Activated CD8-positive, alpha-beta memory T cell treated with anti-CD3 and anti-CD28 coated beads for 4 hours (primary cell): ENCODE measurements at places on chromosomes 3 and 15.

GRCh38 chr15:44736181-44736765 lies at the start of gene TRIM69:
TRIM69 (plus strand) TSS chr15:44736528; CDS start chr15:44736705, 177 bp downstream.
- DNase-seq, result no peak

DNA sequence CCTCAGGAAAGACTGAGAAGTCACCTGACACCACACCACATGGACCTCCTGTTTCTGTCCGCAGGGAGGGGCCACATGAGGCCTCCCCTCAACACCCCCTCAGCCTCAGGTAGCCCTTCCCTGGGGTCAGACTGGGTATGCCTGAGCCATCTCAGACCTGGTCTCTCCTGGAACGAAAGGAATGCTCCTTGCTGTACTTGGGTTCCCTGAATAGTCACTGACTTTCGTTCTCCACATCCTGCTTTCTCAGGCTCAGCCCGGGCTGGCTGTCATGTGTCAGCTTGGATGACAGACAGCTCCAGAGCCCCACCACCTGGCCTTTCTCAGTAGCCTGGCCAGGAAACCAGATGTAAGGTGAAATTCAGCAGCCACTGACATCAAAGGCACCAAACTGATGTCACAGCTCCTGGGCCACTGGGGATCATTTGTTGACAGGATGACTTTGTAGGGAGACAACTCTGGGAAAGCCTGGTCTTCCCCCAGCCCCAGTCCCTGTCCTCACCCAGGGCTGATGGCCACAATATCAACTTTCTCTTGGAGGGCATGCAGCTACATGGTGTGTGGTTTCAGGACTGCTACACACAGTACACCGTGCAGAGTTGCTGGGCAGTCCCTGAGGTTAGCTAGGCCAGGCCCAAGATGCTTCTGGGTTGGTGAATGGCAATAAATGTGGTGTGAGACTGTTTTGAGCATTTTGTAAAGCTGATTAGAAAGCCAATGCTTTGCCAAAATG lies 141.4 kb upstream of the MRPS22 start:
- DNase-seq, result no peak

DNA sequence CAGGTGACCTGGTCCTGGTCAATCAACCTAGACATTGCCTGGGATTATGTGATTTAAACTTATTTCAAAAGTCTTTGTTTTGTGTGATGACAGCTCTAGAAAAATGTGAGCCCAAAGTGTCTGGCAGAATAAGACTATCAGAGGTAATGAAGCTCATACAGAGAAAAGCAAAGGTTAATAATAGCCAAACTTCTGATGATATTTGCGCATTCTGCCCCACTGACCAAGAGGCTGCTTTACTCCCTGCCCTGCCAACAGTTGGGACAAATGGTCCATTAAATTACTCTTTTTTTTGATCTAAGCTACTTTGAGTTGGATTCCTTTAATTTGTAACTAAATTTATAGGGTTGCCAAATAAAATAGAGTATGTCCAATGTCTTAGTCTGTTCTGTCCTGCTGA lies 911.2 kb downstream of the MCTP2 start:
- DNase-seq, result no peak

GRCh38 chr15:66654739-66655375 lies 47.2 kb upstream of the SMAD6 start:
- DNase-seq, result no peak

- no peak for DNase-seq
Observed at GRCh38 chr15:25947323-25948314, 84.5 kb upstream of the ATP10A start.

GRCh38 chr3:89332386-89332785 lies 225.0 kb downstream of the EPHA3 start:
- DNase-seq, result no peak

DNA sequence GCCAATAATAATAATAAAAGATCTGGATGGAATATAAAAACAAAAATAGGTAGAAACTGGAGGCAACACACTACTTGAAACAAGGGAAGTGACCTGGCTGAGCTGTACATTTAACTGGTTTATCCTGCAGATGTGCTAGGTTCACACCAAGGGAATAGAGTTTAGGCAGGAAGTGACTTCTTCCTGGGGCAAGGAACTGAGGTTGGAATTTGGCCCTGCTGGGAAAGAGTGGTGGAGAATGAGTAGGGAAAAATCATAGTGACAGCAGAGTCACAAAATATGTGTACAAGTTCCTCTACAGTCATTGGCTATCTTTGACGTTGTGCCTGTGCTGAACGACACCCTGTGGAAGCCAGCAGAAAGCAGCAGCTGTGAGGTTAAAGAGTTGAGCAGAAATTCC lies 44.1 kb downstream of the ARHGAP11B start:
- DNase-seq, result no peak

GRCh38 chr3:118810499-118811035 lies 224.1 kb downstream of the IGSF11 start:
- no peak for DNase-seq

DNA sequence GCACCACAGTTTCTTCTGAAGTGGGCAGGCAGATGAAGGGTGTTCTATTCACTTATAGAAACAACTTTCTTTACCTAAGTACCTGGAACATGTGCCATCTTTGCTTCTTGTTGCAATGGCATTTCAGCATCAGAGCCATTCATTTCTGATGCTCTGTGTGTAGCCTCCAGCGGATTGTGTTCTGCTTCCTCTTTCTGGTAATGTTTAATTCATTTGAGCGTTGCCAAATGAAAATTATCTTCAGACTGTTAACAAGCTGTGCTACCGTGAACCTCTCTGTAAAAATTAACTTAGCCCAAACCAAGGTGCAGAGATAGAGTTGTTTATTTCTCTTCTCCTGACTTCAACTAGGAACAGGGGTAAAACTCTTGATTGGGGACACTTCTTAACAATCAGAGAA lies 302.0 kb downstream of the EDEM1 start:
- DNase-seq, result no peak

DNA sequence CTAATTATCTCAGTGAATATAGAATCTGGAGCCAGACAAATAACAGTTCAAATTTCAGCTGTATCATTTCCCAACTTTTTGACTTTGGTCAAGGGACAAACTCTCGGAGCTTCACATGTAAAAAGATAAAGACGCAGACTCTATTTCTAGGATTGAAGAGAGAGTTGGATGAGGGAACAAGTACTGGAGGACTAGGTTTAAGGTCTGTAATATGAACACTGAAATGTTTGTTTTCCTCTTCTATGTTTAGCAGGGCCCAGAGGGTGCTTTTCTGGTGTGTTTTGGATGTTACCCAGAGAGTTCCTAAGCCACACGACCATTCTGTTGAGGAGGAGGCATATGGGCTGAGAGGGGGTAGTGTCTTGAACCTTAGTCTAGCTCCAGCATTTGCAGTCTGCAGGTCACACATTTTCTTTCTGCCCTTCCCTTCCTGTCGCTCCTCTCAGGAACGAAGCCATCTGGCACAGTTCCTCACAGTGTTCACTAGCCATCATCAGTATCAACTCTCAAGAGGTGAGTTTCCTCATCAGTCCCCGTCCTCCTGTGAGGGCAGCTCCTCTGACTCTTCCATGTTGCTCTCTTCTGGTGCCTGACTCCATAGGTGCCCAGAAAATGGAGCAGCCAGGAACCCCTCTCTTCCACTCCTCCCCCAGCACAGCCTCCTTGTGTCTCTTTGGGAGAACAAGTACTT lies 250.1 kb downstream of the SQOR start:
- no peak for DNase-seq

DNA sequence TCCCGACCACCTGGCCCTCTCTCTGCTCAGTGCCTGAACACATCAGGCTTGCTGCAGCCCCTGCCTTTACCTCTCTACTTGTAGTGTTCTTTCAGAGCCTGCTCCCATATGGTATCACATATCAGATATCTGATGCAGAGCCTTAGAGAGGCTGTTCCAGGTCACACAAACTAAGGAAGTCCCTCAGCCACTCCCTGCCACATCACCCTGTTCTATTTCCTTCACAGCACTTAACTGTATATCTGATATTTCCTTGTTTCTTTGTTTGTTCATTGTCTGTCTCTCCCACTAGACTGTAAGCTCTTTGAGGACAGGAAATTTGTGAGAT lies 976 bp upstream of the ALDH1L1 start:
- no peak for DNase-seq

- no peak for DNase-seq
Observed at GRCh38 chr3:56987238-56987895, 73.1 kb upstream of the SPATA12 start.

DNA sequence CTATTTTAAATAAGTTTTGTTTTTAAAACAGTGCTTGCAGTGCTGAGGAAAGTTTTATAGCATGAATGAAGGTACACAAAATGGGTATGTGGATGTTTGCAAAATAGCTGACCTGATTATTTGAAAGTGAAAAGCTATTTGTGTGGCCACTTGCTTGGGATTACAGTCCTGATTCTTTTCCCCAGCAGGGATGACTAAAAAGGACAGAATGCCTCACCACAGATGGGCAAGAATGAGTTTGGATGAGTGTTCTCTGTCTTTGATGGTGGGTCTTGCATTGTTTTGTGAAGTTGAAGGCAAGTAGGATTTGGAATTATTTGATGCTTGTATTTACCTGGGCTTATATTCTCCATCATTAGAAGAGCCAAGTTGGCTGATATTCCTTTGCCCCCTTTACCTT lies 48.8 kb upstream of the MEIS2 start:
- no peak for DNase-seq

- no peak for DNase-seq
Observed at GRCh38 chr15:99574502-99574901, 8.7 kb downstream of the MEF2A start.

GRCh38 chr15:62940755-62941361 lies 101.7 kb upstream of the TPM1 start:
- DNase-seq, result no peak
